Bronchial epithelial cell (primary cell): ENCODE measurements at places on chromosomes 2 and 18.

DNA sequence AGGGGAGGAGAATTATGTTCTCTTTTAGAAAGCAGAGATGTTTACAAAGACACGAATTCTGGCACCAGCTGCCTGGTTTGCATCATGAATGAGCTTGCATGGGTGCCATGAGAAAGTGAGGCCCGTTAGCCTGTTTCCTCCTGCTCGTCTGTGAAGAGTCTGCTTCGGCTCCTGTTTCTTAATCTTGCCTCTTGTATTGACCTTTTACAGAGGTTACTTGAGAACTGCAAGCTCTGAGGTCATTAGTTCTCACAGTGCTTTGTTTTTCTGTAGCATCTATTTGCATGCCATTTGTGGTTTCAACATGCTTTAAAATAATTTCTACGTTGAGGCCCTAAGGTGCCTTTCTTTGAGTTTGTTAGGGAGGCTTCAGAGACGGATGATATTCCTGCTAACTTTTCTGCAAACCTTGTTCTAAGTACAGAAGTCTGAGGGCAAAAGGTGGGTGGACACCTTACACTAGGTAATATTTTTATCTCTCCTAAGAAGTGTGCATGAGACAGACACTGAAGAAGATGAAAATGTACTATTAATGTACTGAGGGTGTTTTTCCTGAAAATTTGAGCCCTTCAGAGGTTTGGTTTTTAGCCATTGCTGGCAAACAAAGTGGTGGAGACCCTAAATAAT is 53.4 kb upstream of the LINC00305 start:
- no peak for DNase-seq

GRCh38 chr2:88144914-88145497 is 17.1 kb upstream of the FABP1 start:
- no peak for DNase-seq

DNA sequence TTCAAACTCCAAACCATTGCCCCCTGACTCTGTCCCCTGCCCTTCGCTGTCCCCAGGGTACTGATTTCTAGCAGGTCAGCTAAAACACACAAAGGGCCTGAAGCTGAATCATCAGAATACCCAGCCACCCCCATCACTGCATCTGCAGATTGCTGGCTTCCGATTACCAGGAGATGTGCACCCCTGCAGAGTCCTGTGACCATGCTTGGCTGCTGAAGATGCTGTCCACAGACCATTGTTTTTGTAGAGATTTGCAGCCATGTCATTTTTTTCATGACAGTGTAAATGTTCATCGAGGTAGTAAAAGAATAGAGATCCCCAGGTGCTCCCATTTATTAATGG is 463.3 kb downstream of the STK39 start:
- DNase-seq = no peak

- DNase-seq = peak; percentile 67
Measured at GRCh38 chr2:183291436-183291835, 167.2 kb downstream of the NUP35 start.

GRCh38 chr2:19355416-19355821 is 3.0 kb downstream of the OSR1 start:
- DNase-seq = no peak

DNA sequence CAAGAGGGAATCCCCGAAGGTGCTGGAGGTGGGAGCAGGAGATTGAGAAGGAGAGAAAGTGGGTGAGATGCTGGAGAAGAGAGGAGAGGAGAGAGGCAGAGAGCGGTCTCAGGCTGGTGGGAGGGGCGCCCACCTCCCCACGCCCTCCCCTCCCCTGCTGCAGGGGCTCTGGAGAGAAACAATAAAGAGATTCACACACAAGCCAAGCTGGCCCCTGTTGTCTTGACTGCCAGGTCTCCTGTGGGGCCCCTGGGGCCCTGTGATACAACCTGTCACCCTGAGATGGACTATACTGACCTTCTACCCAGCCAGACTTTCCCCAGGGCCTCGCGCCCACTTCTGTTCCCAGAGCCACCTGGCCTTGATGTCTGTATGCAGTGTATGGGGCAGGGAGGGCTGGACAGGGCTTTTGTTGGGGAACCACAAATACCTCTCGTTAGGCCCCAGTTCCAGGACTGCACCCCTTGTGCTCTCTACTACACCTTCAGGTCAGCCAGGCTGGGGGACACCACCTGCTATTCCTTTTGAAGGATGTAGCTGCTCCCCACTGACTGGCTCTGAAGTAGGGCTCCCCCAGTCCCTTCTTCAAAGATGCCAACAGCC is 8.0 kb upstream of the SPEG start:
- no peak for DNase-seq

- peak; percentile 64 for DNase-seq
Measured at GRCh38 chr2:217166241-217166850, 306.5 kb upstream of the TNP1 start.
